Left renal pelvis (tissue), 4 donors: ENCODE measurements at places on chromosomes 6 and 20.

DNA sequence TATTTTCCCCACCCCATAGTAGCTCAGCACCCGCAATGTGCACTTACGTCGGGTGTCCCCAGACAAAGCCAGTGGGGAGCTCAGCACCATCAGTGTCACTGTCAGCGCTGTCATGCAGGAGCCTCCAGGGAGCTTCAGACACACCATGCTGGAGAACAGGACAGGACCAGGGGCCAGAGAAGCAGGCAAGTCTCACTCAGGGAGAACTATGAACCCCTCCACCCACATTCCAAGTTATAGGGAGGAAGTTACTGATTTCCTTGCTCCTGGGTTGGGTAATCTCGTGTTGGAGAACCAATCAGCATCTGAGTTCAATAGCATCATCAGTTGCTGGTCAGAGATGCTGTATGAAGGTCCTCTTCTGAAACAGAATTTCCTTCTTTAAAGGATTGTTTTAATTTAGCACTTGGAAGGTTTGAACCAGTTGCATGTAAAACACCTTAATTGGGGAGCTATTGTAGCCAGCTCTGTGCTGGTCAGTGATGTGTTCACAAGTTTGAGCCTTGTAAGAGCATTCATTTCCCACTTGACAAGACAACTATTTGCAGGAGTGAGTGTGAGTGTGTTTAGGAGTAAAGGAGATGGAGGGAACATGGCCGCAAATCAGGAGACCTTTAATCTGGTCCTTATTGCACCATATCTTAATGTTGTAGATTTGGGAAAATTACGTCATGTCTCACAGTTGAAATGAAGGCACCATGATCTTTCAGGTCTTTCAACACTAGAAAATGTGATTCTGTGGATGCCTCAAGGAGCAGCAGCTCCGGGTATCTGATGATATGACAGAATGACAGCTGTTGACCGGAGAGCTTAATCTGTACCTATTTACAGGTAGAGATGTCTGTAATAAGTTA, at the start of gene HLA-DRB1:
HLA-DRB1 (minus strand) TSS at position 253 of the 854 bp plus-strand sequence; CDS start at position 147, 106 bp downstream.
- no peak for DNase-seq

DNA sequence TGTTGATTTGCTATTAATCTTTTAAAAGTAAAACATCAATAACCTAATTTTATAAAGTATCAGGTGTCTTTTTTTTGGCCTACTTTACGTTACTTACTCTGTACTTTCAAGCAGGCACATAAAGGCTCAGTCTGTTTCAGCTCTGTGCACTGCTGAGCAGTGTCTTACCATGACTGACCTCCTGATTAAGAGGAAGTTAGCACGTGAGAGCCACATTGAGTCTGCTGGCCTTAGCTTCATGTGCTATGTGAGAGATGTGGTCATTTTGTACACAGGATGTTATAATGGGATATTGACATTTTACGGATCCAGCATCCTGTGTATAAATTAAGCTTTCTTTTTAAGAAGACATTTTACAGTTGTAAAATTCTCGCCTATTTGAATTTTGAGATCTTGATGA, 31.9 kb downstream of the ARID1B start:
- no peak for DNase-seq

DNA sequence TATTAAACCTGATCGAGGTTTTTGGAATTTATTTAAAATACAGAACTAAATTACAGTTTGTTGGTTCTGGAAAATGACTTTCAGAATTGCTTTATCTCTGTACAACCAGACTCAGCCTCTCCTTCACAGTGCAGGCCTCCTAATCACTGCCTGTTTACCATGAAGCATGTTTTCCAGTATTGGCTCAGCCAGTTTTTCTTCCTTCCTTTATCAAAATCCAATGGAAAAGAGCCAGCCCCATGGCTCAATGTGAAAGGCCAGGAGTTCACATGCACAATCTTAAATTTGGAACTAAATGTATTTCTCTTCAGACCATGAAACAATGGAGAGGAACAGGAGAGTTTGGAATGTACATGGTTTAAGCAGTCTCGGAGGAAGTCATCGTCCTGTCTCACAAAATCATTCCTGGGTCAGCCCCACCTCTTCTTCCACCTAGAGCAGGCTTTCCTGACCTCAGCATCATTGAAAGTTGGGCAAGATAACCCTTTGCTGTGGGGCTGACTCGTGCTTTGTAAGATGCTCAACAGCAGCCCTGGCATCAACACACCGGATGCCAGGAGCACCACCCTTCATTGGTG, 680.9 kb upstream of the AGPAT4 start:
- no peak for DNase-seq

DNA sequence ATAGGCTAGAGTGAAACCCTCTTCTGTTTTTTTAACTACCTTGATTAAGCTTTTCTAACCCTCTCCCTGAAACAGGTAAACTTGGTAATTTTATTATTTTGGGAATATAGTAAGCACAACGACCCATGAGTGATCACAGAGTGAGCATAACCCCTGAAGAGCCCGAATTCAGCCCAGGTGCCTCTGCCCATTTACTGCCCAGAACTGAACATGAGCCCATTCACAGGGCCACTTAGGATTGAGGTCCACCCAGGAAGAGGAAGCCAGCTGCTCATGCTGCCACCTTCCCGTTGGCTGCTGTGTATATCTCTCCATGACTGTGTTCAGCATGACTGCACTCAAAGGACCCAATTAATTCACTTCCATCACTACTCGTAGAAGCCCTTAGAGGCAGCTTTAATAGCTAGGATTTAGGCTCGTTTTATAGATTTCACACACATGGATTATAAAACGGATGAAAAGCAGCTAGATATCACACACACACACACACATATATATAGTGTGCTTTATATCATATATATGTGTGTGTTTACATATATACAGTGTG, 8.3 kb upstream of the PDE10A start:
- no peak for DNase-seq
